HTR-8/SVneo (cell line): ENCODE measurements at places on chromosomes 13 and 19.
A peak's percentile ranks its signal among the peaks of the same experiment; 100 is the strongest.

- DNase-seq = no peak
These were observed 137.8 kb upstream of the GJB6 start for GRCh38 chr13:20369886-20370361.

DNA sequence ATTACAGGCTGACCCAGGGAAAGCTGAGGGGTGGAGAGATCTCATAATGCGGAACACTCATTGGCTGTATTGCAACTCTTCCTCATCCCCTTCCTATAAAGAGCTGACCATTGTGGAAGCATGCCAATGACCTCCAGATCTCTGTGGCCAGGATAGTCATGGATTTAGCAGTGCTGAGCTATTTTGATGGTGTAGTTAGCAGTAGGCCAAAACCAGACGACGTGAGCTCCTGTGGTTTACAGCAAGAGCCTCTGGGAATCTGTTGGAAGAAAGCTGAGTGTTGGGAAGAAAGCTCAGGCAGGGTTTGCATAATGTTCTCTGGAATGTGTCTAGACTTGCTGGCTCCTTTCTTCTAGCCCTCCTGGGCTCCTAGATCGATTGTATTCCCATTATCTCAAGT, 187.5 kb upstream of the GPC6 start:
- DNase-seq = no peak

DNA sequence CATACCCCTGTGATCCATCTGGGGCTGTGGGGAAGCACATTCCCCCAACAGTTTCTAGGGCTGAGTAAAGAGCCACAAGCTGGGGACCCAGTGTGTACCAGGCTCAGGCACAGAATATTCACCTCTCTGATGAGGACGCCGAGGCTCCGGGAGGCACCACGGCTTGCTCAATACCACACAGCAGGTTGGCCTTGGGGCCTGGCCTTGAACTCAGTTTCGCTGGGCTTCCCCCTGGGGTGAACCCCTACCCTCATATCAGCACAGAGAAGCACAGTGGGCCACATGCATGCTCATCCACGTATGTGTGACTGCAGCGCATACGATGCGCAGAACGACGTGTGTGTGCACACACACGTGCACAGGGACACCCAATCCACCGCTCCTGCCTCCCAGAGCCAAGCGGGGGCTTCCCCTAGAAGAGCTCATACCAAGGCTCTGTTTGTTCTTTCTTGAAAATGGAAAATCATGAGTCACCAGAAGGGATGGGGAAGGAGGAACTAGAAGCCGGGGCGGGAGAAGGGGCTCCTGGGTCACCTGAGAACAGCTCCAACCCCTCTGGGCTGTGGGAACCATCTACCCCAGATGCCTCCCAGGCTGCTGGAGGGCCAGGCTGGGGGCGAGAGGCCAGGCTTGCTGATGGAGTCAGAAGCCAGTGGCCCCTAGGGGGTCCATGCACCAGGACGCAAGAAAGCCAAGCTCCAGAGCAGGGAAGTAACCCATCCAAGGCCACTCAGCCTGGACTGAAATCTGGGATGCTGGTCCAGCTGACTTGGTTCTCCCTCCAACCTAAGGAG, 4.9 kb upstream of the PDE4C start:
- no peak for DNase-seq

DNA sequence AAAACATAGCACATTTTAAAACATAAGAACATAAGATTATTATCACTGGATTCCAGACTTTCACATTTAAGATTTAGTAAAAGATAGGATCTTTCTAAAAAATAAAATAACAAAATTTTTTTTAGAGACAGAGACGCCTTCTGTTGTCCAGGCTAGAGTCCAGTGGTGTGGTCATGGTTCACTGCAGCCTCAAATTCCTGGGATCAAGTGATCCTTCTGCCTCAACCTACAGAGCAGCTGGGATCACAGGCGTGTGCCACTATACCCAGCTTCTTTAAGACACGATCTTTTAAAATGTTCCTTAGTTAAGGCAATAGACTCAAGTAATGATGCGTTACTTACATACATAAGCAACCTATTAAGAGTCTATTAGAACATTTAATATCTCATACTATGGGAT, 32.7 kb downstream of the ALG5 start:
- DNase-seq = no peak

- DNase-seq = no peak
These were observed 24.5 kb downstream of the UBA2 start for GRCh38 chr19:34452723-34453122.

- DNase-seq = no peak
These were observed 271.5 kb downstream of the PCDH9 start for GRCh38 chr13:66958611-66959010.

- no peak for DNase-seq
These were observed 242.2 kb downstream of the B3GLCT start for GRCh38 chr13:31441800-31442510.

DNA sequence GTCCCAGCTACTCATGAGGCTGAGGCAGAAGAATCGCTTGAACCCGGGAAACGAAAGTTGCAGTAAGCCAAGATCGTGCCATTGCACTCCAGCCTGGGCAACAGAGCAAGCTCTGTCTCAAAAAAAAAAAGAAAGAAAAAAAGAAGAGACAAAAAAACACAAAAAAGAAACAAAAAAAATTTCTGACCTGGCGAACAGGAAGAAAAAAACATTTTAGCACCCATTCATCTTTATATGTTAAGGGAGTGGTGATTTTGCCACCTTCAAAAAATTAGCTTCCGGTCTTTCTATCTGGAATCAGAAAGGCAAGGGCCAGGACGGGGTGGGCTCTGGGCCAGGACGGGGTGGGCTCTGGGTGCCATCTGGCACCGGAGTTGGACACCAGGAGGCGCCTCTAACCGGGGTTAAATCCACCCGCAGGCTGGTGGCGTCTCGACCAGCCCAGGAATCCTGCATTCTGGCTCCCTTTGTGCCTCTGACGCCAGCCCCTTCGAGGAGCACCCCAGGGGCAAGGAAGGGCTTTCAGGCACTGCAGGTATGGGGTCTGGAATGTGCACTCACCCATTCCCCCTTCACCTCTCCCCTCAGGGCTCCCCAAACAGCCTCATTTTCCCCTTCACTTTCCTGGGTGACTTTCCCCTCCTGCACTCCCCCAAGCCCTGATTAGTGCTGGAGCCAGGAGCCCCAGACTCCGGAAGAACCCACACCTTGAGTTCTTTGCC, 10.4 kb upstream of the ZSWIM4 start:
- DNase-seq = peak; percentile 84

- DNase-seq = no peak
These were observed 9.3 kb downstream of the ZNF787 start for GRCh38 chr19:56111601-56112312.

GRCh38 chr13:95880331-95880730, 172.9 kb downstream of the UGGT2 start:
- no peak for DNase-seq

DNA sequence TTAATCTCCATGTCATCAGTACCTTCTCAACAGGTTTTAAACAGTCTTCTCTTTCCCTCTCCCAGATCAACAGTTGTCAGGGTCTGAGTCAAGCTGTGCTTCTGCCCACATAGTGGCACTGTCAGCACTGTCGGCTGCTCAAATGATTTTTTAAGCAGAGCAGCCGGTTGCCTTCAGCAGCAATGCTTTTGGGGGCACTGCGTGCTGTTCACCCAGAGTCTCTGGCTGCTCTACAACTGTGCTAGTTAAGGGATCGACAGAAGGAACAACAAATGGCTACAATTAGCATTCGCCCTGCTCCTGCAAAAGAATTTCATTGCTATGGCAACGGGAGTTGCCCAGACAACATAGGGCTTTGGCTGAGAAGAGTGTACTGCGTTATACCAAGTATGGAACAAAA, 412.9 kb downstream of the DIAPH3 start:
- no peak for DNase-seq

DNA sequence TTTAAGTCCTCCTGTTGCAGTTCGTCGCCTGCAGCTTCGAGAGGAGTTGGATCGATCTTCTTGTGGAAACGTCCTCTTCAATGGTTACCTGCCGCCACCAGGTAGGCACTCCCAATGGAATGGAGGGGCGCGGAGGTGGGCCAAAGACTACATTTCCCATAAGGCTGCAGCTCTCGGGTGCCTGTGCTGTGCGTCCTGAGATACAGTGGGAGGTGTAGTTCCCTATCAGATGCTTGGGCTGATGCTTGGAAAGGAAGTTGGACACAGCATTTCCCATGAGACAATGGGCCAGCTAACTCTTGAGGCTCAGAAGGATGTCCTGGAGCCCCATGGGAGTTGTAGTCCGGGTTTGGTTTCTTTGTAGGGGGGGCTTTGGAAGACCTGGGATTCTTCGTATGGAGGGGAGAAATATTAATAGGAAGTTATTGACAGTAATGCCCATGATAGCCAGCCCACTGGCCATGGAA, 1.8 kb downstream of the SHKBP1 start:
- DNase-seq = peak; percentile 47

DNA sequence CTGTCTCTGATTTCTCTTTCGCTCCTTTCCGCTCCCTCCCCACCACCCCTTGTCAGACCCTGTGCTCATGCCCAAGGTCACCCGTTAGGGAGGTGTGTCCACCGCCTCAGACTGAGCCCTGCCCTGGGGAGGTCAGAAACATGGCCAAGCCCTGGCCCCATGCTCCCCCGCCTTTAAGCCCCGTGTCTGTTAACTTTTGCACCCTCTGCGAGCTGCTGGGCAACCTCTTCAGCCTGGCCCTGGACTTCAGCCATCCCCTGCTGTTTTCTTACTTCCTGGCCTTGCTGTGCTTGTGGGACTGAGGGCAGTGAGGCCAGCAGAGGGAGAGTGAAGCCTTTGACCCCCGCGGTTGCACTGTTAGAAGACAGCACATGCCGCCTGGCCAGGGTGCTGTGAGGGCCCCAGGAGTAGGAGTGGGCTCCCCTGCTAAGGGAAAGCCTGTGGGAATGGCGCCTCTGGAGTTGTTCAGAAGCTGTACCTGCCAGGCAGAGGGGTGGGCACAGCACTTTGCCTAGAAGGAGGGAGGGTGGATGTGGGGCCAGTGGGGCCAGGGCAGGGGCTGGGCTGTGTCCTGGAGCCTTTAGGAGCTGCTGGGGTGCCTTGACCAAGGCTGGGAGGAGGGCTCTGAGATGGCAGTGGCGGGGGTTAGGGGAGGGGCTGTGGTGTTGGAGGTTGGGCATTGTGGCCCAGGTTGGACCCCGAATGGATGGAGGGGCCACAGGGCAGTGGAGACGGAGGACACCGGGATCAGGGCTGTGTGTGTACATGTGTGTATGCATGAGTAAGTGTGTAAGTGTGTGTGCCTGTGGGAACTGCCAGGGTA, 7.9 kb downstream of the UPF1 start:
- no peak for DNase-seq

DNA sequence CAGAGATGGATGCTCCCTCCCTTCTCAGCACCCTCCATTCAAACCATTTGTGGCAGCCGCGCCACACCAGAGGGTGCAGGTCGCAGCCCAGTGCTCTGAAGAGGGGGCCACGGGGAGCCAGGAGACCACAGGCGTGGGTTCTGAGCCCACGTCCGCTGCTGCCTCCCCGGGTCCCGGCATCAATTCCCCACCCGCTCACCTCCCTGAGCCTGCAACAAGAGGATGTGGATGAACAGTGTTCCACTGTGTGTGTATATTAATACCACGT, 120.1 kb upstream of the VSTM2B start:
- DNase-seq = no peak

DNA sequence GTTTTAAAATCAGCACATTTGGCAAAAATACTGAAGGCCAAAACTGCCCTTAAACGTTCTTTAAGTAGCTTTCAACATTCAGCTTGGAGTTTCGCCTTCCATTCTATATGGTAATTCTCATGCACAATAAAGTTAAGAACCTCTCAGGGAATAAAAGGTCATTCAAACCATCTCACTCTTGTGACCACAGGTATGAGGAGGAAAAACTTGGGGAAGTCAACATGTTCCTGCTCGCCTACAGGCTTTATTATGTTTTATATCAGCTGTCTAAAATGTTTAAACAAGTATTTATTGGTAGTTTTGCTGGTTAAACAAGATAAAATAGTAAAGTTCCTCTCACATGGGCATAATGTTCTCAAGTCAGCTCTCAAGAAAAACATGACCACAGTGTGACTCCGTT, 19.9 kb upstream of the TM9SF2 start:
- no peak for DNase-seq

DNA sequence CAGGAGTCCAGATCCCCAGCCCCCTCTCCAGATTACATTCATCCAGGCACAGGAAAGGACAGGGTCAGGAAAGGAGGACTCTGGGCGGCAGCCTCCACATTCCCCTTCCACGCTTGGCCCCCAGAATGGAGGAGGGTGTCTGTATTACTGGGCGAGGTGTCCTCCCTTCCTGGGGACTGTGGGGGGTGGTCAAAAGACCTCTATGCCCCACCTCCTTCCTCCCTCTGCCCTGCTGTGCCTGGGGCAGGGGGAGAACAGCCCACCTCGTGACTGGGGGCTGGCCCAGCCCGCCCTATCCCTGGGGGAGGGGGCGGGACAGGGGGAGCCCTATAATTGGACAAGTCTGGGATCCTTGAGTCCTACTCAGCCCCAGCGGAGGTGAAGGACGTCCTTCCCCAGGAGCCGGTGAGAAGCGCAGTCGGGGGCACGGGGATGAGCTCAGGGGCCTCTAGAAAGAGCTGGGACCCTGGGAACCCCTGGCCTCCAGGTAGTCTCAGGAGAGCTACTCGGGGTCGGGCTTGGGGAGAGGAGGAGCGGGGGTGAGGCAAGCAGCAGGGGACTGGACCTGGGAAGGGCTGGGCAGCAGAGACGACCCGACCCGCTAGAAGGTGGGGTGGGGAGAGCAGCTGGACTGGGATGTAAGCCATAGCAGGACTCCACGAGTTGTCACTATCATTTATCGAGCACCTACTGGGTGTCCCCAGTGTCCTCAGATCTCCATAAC, at the start of gene APOE:
APOE (plus strand) TSS at position 360 of the 724 bp plus-strand sequence. CDS start 829 bp downstream, outside the sequence.
- no peak for DNase-seq

DNA sequence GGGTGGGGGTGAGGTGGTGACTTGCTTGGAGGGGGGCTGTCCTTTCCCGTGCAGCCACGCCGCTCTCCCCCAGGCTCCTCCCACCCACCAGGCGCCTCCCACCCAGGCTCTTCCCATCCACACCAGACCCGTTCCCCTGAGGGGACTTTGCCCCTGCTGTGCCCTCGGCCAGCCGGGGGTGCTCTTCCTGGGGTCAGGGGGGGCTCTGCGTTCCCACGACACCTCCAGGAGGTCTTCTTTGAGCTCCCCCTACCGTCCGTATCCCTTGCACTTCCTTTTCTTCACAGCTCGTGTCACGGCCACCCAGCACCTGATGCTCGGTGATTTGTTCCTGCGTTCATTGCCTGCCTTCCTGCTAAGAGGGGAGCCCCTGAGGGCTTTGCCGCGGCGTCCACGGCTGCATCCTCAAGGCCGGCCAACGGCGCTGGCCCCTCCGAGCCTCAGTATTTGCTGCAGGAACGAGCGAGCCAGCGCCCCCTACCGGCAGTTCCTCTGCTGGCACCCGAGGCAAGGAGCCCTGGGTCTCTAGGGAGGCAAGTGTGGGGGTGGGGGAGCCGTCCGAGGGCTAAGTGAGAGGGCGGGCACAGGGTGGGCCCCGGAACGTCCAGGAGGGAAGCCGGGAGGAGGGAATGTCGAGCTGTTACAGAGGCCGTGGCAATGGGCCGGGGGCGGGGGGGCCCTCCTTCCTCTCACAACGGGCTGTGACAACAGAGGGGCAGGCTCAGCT, 11.8 kb downstream of the LRRC4B start:
- DNase-seq = peak; percentile 89
